ENCODE measurements at places on chromosomes 16 and 17. TPM values are rescaled to one million over a fixed set of nuclear protein-coding genes. Genes with fewer than 3 reads are reported as not detected.

Gene GNAO1
- 6.1 TPM for polyA plus RNA-seq

DNA sequence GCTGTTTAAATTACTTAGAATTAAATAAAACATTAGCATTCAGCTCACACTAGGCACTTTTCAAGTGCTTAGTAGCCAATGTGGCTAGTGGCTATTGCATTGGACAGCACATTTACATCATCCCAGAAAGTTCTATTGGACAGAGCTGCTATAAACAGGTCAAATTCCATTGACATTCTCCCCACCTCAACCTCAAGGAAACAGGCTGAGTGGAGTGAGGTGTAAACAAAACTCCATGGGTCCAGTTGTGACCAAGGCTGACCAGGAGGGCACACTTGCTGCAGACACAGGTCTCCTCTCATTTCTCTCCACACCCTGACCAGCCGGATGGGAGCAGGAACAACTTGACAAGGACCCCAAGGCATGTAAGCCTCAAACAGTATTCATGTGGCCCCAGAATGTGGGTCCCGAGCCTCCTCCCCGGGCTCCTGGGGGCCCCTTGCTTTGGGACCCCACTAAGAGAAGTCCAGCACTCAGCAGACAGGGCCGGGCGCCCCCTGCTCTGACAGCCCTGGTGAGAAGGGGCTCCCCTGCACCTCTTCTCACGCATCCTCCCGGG lies 488 bp downstream of the C17orf113 start:
- no peak for DNase-seq

Gene MTHFSD
- polyA plus RNA-seq = 22.1 TPM

DNA sequence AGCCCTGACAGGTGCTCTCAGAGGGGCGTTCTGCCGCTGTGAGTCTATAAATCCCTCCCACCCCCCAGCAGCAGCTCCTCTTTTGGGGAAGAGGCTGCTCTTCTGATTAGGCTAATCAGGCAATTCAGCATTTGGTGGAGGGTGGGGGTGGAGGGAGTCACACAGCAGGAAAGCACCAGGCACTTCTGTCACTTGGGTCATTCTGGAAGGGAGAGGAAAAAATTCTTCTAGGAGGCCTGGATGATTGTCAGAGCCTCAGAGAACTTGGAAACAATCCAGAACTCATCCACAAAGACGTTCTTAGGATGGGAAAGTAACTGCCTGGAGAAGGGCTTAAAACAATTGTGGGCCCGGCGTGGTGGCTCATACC lies 7.3 kb upstream of the SSTR2 start:
- no peak for DNase-seq

- DNase-seq = no peak
These were observed 26.1 kb downstream of the QPRT start for GRCh38 chr16:29705030-29705429.

Gene GP2
- polyA plus RNA-seq = 1.8 TPM

Gene USP31
- 6.3 TPM for polyA plus RNA-seq

DNA sequence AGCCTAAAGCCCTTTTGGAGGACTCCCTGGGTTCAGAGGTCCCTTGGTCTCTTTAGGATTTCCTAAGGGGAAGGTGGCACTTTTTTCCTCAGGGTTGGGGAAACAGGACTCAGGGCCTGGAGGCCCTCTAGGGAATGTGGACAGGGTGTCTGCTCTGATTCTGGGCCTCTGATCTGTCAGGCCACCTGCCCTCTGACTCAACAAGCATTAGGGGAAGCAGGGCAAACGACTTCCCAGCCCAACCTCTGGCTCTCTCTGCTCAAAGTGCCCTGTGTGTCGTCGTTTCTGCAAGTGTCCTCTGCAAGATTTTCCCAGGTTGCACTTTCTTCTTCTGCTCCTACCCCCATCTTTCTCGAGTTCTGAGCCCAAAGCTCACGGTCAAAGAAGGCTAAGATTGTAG lies 6.6 kb upstream of the IGFBP4 start:
- DNase-seq = no peak

DNA sequence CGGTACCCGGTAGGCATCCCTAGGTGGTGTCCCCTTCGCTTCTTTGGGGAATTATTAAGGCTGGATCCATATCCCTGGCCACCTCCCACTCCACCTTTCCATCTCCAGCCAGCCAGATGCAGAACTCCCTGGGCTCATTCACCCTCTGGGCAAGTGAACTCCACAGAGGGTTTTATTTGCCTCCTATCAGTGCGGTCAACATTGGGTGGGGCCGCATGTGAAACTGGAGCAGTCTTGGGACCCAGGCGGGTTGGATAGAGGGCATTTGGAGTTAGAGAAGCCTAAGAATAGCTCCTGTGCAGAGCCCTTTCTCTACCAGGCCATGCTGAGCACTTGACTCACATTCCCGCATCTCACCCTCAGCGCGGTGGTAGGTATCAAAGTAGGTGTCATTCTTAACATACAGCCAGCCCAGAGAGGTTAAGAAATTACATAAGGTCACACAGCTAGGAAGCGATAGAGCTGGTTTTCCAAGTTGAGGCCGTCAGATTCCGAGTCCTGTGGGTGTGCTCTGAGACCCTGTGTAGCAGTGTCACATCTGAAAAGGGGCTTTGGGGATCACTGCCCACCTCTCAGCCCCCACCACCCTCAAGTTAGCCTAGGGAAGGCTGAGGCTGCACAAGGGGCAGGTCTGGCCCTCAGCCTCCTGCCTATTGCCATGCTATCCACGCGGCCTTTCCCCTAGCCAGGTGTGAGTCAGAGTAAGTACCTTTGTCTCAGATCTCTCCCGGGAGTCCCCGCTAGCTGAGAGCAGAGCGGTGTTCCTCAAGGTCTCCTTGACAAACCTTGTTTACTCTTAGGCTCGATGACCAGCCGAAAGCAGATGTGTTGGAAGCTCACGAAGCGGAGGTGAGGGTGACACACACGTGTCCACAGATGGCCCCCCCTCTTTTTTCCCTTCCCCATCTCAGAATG lies 26.9 kb upstream of the LGALS9 start:
- DNase-seq = no peak

DNA sequence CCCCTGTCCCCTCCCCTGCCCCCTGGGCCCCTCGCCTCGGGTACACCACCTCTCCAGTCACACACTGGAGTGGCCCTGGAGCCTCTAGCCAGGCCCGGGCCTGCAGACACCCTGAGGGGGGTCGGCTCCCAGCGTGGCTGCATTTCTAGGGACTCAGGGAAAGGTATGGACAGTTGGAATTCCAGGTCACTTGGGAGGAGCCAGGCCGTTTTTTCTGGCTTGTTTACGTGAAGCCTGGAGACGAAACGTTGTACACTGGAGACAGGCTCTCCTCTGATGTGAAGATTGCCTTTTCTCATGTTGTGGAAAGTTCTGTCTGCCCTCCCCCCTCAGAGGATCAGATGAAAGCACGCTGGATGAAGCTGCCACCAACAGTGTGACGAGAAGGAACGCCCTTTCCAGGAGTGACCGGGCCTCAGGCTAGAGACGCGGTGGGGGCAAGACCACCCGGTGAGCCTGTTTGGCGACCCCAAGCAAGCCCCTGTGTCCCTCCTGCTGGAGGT lies 4.0 kb upstream of the PPP1R27 start:
- no peak for DNase-seq

Gene APOH
- 0.51 TPM for polyA plus RNA-seq

Data from right renal cortex interstitium (tissue), 3 donors.